H4 (cell line): ENCODE measurements at places on chromosomes 6 and 20.

DNA sequence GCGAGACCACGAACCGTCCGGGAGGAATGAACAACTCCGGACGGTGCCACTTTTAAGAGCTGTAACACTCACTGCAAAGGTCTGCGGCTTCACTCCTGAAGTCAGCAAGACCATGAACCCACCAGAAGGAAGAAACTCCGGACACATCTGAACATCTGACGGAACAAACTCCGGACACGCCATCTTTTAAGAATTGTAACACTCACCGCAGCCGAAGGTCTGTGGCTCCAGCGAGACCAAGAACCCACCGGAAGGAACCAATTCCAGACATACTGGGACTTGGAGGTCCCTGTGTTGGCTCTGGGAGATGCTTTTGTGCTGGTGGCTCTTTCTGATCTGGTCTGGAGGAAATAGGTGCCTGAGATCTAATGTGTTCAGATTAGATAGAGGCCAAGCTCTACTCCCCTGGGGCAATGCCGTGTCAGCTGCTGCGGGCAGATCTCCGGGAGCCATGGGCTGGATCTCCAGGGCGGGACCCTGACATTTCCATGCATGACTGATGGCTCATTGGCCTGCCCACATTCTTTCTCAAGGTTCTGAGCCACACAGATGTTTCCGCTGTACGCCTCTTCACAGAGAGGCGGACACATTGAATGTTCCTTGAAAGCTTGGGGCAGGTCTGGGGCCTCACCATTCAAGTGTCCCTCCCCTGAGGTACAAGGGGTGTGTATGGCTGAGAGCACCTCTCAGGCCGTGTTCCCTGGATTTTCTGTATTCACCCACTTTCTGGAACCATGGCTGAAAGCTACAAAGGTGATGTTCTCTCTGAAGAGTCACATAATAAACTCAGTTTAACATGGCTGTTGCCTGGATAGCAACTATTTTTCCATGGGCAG is 29.3 kb downstream of the GMPR start:
- no peak for DNase-seq

DNA sequence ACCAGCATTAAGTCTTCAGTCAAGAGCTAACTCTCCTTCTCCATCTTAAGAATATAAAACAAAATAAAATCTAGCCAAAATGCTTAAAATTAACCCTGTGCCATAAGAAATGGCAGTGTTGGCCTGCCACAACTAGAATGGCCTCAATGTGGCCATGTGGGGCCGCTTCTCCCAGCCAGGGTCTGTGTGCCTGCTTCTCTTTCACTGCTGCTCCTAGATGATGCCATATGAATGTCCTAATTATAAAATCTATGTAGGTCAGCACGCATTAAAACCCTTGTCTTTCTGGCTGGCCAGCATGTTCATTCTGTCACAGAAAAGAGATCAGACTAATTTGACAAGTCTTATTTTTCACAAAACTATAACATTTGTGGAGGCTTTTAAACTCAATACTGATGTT is 102.6 kb downstream of the C6orf118 start:
- no peak for DNase-seq

DNA sequence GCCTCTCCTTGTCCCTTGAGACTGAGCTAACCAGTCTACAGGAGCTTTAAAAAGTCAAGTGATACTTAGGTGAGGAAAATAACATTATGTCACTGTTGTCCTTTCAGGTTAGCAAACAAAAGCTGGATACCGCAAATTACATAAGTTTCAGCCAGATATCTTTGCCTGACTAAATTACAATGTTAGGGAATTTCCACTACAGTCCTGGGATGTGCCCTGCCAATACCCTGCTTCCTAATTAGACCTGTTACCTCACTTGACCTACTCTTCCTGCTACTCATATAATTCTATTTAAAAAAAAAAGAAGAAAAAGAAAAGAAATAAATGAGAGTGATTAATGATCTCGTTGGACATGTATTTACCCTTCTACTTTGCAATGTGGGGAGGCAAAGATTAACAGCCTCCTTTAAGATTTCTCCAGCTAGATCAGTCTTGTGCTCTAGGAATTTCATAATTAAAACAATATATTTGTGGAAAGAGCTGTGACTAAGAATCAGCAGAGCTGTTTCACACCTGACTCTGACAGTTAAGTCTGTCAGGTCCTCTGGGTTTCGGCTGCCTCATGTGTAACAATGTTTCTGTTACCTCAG is 318.9 kb downstream of the HDGFL1 start:
- DNase-seq = peak; percentile 33

GRCh38 chr20:3751675-3752385 is 15.7 kb downstream of the ADISSP start:
- no peak for DNase-seq

- DNase-seq = no peak
Measured at GRCh38 chr20:46174469-46175126, 56.5 kb downstream of the CD40 start.

DNA sequence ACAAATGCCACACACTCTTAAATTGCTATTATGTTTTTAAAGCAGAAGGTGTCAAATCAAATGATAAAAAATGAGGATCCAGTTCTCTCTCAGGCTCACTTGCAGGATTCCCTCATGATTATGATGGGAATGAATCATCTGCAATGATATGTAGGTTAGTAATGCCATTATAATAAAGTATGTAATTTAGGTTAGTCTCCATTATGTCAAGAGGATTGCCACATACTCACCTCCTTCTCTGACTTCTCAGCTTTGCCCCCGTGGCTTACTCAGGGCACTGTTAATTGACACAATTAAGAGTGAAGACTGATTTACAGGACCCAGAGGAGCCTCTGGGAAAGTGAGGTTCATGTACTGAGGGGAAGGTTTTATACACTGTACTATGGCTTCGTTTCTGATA is 591.7 kb upstream of the NRSN1 start:
- DNase-seq = no peak

DNA sequence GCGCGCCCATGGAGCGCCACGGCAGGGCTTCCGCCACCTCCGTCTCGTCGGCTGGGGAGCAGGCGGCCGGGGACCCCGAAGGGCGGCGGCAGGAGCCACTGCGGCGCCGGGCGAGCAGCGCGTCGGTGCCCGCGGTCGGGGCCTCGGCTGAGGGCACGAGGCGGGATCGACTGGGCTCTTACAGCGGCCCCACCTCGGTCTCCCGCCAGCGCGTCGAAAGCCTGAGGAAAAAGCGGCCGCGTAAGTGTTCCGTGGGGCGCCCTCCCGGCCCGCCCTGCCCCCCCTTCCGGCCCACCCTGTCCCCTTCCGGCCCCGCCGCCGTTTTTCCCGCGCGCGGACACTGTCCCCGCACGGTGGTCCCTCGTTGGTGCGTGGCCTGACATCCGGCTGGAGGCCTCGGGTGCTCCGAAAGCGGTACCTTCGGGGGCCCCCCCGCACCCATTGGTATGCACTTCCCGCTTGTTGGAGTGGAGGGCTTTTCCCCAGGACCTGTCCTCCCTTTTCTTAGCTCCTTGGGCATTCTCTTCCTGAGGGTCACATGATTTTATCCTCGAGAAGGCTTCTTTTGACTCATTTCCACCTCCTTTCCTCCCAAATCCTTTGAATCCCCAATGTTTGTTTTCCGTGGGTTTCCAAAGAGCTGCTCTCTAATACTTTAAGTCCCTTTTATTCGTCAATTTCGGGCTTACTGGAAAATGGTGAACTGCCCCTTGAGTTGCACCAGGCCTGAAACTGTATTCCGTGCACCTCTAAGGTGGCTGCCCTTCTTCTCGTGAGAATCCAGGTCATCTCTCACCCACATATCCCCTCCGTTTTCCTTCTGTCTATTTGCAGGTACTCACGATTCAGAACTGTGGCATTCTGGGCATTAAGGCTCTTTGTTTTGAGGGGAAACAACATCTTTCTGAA is 556 bp downstream of the PANK2 start:
- no peak for DNase-seq
